ENCODE measurements at places on chromosomes 11 and 22. TPM values are rescaled to one million over a fixed set of nuclear protein-coding genes. Genes with fewer than 3 reads are reported as not detected.

Gene NLRP6
- 0.18 TPM for total RNA-seq

Gene RAB1B
- total RNA-seq: 139 TPM

Gene KCNC1
- not detected for total RNA-seq

Gene APBB1
- total RNA-seq: 0.63 TPM

DNA sequence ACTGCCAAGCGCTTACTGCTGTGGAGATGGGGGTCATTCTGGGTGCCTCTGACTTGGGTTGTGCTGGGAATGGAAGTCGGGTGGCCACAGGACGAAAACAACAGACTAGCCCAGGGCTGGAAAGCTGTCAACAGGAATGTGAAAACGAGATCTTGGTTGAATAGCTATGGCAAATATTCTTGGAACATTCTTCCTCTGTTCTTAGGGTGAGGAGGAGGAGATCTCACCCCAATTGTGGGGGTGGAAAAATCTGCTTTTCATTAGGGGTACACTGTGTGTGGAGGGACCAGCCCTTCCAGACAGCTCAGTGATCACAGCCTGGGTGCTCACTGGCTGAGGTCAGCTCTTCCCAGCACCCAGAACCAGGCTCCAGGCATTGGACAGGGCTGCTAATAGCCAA is 52.0 kb upstream of the PRSS23 start:
- no peaks in the 10 kb centered on the region for H3K36me3 ChIP-seq
- no peaks in the 10 kb centered on the region for H3K27me3 ChIP-seq
- peaks cover 10% of the 10 kb centered on the region for H3K4me1 ChIP-seq
- no peak overlapping the region for H3K4me3 ChIP-seq

GRCh38 chr11:118353084-118353710 is 6.2 kb upstream of the UBE4A start:
- H3K36me3 ChIP-seq: no peaks in the 10 kb centered on the region
- H3K27me3 ChIP-seq: no peaks in the 10 kb centered on the region
- no peak overlapping the region for H3K4me3 ChIP-seq
- no peak overlapping the region for H3K27ac ChIP-seq

DNA sequence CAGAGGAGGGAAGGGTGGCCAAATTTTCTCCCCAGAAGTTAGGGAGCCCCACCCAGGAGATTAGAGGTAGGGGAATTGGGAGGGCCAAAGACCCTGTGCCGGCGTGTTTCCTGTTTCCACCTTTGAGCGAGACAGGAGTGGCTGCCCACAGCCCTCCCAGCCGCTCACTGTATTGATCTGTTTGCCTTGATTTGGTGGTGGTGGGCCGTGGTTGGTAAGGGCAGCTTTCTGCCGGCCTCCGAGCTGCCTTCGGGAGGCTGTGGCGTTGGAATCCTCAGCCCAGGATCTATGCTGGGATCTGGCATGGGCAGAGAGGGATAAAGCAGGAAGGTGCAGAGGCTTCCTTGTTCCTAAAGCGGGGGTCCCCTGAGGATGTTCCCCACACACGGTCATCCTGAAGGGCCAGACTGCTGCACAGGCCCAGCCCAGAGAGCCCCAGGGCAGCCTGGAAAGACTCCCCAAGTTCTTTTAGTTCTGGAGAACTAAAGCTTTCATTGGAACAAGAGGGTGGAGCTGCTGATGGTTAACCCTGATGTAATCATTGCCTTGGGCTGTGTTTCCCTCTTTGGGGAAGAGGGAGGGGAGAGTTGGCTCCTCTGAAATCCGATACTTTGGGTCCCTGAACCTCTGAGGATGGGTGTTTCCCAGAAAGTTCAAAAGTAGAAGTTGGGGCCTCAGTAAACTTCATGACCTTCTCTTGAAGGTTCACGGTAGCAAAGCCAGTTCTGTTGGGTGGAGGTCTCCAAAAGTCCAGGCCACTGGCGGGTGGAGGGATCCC is 7.2 kb downstream of the FAM83F start:
- no peaks in the 10 kb centered on the region for H3K36me3 ChIP-seq
- no peak overlapping the region for H3K4me3 ChIP-seq
- H3K27me3 ChIP-seq: no peaks in the 10 kb centered on the region
- peaks cover 42% of the 10 kb centered on the region for H3K4me1 ChIP-seq

DNA sequence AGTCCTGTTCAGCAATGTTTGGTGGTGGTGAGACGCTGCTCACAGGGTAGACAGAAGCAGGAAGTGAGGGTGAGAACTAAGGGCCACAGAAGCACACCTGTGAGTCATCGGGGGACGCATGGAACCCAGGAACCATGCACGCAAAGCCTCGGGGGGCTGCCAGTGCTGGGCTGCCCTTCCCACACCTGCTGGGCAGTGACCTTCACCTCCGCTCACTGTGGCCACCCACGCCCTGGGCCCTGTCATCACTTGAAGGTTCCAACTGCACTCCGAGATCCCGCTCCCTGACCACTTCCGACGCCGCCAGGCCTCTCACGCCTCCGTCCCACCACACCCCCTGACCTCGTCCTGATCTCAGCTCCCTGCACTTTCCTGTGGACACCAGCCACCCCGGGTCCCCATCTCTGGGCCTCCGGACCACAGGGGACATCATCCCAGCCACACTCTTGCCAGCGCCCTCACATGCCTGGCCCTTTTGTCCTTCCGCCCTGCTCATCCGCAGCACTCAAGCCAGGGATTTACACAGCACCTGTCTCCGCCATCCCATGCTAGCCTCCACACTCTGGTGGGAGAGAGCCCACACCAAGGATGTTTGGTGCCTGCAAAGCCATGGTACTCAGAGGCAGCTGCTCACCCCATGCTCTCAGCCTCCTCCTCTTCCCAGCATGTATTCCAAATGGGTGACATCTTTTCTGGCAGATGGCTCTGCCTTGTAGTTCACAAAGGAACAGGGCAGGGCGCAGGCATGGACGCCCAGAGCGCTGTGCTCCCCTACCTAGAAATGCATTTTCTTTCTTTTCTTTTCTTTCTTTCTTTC is 23.1 kb upstream of the ATXN10 start:
- no peaks in the 10 kb centered on the region for H3K36me3 ChIP-seq
- H3K4me1 ChIP-seq: no peaks in the 10 kb centered on the region
- peaks cover 61% of the 10 kb centered on the region for H3K27me3 ChIP-seq
- no peak overlapping the region for H3K27ac ChIP-seq
- no peak for DNase-seq

GRCh38 chr22:38305471-38306448 is 11.5 kb downstream of the CSNK1E start:
- peaks cover 61% of the 10 kb centered on the region for H3K36me3 ChIP-seq
- H3K4me1 ChIP-seq: peaks cover 9% of the 10 kb centered on the region
- no peak for DNase-seq
- H3K4me3 ChIP-seq: no peak overlapping the region

- no peak for DNase-seq
- H3K4me1 ChIP-seq: no peaks in the 10 kb centered on the region
- no peak overlapping the region for H3K4me3 ChIP-seq
- H3K27me3 ChIP-seq: no peaks in the 10 kb centered on the region
These were observed 823.4 kb upstream of the CHORDC1 start for GRCh38 chr11:91046261-91046660.
